ENCODE measurements at places on chromosomes 6 and 20. TPM values are rescaled to one million over a fixed set of nuclear protein-coding genes. Genes with fewer than 3 reads are reported as not detected.

DNA sequence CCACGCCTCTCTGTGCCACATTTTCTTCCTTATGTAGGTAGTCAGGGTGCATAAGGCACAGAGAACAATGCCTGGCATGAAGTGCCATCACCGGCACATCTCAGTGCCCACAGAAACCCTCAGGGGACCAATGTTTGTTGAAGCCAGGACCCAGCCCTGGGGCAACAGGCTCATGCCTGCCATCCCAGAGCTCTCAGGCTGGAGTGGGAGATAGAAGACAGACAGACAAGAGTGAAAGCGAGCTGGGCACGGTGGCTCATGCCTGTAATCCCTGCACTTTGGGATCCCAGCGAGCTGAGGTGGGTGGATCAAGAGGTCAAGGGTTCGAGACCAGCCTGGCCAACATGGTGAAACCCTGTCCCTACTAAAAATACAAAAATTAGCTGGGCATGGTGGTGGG, 13.5 kb downstream of the EFCAB8 start:
- H3K27me3 ChIP-seq = no peaks in the 10 kb centered on the region
- no peak for DNase-seq
- H3K4me1 ChIP-seq = no peaks in the 10 kb centered on the region
- no peaks in the 10 kb centered on the region for H3K36me3 ChIP-seq

The KDM1B gene
- 6.0 TPM for total RNA-seq

GRCh38 chr6:167275001-167275400, 16.1 kb upstream of the UNC93A start:
- peaks cover 3% of the 10 kb centered on the region for H3K27me3 ChIP-seq
- no peak for DNase-seq
- no peaks in the 10 kb centered on the region for H3K4me1 ChIP-seq
- no peak overlapping the region for H3K27ac ChIP-seq

The RIMS4 gene
- total RNA-seq = not detected

DNA sequence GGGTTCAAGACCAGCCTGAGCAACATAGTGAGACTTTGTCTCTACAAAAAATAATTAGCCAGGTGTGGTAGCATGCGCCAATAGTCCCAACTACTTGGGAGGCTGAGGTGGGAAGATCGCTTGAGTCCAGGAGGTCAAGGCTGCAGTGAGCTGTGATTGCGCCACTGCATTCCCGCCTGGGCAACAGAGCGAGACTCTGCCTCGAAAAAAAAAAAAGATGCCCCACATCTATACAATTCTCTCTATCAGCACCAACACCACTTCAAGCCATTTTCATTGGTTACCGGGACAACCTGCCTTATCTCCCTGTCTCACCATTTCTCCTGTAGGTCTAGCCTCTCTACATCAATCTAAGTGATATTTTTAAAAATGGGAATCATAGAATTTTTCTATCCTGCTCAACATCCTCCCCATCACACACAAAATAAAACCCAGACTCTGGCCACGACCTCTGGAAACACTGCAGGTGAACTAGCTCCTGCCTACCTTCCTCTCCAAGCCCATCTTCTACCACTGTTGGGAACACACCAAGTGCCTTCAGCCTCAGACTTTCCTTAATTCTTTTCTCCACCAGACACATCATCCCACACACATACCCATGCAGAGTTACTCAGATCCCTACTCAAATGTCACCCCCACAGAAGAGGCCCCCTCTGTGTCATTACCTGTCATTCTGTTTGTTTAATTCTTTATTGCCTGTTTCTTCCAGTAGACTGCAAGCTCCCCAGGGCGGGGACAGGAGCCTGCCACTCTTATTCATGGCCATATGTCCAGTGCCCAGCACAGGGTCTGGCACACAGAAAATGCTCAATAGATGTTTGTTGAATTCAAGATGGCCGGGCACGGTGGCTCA, 9.6 kb upstream of the PLTP start:
- DNase-seq = no peak
- no peak overlapping the region for H3K27ac ChIP-seq
- no peak overlapping the region for H3K4me3 ChIP-seq
- peaks cover 3% of the 10 kb centered on the region for H3K27me3 ChIP-seq

DNA sequence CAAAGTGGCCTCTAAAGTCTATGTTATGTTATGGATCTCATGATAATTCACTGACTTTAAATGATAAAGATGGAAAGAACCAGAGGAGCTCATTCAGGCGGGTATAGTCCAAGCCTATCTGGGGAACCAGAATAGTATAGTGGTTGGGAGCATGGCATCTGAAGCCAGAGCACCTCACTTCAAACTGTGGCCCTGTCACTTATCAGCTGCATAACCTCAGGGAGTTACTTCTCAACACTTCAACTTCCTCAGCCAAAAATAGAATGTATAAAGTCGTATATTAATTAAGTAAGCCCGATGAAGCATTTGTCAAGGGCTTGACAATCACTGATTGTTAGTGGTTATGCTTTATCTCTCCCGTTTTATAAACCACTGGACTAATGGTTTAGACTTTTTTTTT, 112.7 kb downstream of the RTN4IP1 start:
- H3K4me1 ChIP-seq = peaks cover 56% of the 10 kb centered on the region
- H3K4me3 ChIP-seq = no peak overlapping the region
- H3K27me3 ChIP-seq = no peaks in the 10 kb centered on the region

DNA sequence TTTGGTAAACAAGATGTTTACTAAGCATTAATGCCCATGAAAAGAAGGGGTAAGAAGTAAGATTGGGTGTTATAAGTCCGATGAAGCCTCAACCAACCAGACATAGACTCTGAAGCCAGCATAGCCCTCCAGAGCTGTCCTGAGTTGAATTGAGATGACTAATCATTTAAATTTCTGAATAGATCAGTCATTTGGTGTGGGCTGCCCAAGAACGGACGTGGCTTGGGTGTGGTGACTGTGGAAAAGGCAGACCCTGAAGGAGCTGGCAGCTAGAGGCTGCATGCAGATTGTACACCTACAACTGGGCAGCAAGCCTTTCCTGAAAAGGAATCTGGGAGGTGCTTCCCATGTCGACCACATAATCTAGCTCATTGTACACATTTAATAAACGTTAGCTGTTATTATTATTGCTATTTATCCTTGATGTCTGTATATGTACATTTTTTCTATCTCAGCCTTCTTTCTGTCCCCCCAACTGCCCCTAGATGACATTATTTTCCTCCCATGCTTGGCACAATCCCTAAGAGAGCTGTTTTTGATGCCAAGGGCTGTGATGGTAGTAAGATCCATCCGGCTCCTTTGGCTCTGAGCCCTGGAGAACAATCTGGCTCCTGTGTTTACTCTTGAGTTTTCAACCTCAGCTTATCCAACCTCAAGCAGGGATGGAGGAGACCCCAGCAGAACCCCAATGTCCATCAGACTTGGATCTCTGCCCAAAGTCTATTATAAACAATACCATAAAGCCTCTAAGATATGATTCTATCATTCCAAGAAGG, 57.6 kb upstream of the JAG1 start:
- H3K4me3 ChIP-seq = no peak overlapping the region
- peaks cover 4% of the 10 kb centered on the region for H3K27me3 ChIP-seq
- no peaks in the 10 kb centered on the region for H3K36me3 ChIP-seq
- no peaks in the 10 kb centered on the region for H3K4me1 ChIP-seq
- DNase-seq = no peak
- H3K27ac ChIP-seq = no peak overlapping the region

DNA sequence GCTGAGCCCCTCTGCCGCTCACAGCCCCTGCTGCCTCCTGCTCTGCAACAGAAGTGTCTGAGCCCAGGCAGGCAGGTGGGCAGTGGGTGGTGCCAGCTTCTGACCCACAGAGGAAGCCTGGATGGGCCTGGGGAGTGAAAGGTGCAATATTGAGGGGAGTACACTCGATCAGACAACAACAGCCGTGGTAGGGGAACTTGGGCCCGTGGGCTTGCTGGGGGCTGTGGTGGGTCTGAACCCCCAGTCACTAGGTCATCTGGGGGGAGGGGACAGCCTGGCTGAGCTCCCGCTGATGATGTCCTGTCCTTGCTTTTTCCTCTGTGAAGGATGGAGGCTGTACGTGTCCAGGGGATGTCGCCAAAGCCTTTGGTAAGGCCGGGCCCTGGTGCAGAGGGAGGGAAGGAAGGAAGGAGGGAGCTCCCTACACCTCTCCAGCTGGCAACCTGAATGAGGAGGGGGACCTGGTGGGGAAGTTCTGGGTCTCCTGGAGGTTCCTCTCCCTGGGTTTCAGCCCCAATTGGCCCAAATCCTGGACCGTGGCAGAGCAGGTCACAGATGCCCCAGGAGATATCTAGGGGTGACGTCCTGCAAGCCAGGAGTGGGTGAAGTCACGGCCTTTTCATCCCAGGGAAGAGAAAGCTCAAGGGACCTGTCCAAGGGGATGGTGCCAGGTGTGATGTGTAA, 47.2 kb downstream of the GMPR start:
- H3K4me1 ChIP-seq = no peaks in the 10 kb centered on the region
- no peak for DNase-seq
- no peak overlapping the region for H3K4me3 ChIP-seq
- no peak overlapping the region for H3K27ac ChIP-seq
- H3K27me3 ChIP-seq = no peaks in the 10 kb centered on the region
- no peaks in the 10 kb centered on the region for H3K36me3 ChIP-seq

DNA sequence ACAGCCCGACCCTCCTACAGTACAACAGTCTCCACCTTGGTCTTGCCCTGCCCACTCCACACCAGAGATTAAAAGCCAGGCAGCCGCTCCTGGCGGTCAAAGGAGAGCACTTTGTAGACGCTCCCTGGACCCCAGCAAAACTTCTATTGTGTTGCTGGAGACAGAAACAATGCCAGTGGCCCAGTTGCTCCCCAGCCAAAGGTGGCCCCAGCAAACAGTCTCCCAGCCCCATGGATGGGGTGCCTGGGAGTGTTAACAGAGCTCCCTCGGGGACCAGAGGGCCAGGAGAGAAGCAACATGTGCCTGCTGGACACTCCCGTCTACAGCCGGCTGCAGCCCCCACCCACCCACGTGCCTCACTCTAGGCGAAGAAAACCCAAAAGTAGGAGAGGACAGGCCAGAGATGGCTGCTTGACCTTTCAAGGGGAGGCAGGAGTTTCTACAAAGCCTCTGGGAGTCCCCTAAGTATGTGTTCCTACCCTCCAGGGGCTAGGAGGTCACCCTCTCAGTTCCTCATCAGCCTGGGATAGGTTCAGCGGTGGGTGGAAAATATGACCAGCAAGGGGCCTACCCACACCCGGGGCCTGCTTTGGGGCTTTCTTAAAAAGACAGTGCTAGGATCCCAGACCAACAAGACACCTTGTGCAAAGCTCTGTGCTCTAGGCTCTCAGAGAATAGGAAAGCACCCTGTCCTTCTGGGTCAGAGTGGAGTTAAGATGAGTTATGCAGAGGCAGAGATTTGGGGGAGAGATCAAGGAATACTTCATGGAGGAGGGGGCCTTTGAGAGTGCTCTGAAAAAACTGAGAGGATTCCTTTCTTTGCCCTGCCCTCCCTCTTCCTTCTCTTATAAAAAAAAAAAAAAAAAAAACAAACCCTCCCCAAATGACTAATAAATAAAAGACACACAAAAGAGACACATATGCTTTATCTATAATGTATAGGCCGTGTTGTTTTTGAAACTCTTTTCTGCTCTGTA, 19.0 kb upstream of the PREX1 start:
- no peak overlapping the region for H3K27ac ChIP-seq
- H3K4me3 ChIP-seq = no peak overlapping the region
- H3K27me3 ChIP-seq = no peaks in the 10 kb centered on the region
- no peaks in the 10 kb centered on the region for H3K36me3 ChIP-seq

DNA sequence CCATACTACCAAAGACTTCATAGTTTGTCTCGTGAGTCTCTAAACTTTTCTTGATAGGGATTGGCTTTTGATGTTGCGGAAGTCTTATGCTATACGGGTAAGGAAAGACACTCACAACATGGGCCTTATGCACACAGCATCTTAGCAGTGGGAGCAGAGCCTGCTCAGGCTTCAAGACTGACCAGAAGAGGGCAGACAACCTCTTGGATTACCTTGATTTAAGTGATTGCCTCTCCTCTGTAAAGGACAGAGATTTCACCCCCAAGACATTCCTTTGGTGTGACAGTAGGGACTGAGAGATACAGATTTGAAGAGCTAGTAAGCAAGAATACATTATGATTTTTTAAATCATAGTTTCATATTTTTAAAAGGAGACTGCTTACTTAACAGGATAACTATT, 71.0 kb upstream of the SAMD3 start:
- no peaks in the 10 kb centered on the region for H3K36me3 ChIP-seq
- no peak overlapping the region for H3K27ac ChIP-seq
- no peaks in the 10 kb centered on the region for H3K27me3 ChIP-seq
- H3K4me1 ChIP-seq = no peaks in the 10 kb centered on the region

GRCh38 chr20:34713194-34713943, 9.2 kb downstream of the TP53INP2 start:
- H3K4me3 ChIP-seq = no peak overlapping the region
- H3K27me3 ChIP-seq = no peaks in the 10 kb centered on the region
- no peak overlapping the region for H3K27ac ChIP-seq
- DNase-seq = no peak
- H3K36me3 ChIP-seq = peaks cover 29% of the 10 kb centered on the region

DNA sequence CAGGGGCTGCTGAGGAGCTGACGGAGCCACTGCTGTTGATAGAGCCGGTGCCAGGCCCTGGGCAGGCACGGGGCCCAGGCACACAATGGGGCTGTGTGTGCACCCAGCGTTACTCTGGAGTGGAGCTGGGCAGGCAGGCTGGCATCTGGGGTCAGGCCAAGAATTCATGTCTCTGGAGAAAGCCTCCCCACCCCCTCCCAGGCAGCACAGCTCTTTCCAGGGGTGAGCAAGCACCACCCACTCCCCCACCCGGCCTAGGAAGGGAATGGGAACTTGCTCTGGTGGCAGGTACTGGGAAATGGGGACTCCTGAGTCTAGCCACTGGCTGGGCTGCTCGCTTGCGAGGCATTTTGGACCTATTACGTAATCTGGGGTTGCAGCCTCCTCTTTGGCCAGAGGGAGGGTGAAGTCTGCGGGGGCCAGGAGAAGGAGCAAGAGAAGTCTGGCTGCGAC, 22.7 kb downstream of the TFEB start:
- H3K36me3 ChIP-seq = peaks cover 2% of the 10 kb centered on the region
- no peak overlapping the region for H3K27ac ChIP-seq
- H3K4me3 ChIP-seq = no peak overlapping the region
- H3K4me1 ChIP-seq = peaks cover 17% of the 10 kb centered on the region
- no peaks in the 10 kb centered on the region for H3K27me3 ChIP-seq

The GPR6 gene
- not detected for total RNA-seq

GRCh38 chr20:19968466-19969073, 48.6 kb upstream of the NAA20 start:
- no peak overlapping the region for H3K4me3 ChIP-seq
- H3K27me3 ChIP-seq = no peaks in the 10 kb centered on the region
- H3K36me3 ChIP-seq = no peaks in the 10 kb centered on the region
- peaks cover 28% of the 10 kb centered on the region for H3K4me1 ChIP-seq

The TNFRSF6B gene
- total RNA-seq = 2.6 TPM
